ENCODE measurements at places on chromosomes 11 and 22. TPM values are rescaled to one million over a fixed set of nuclear protein-coding genes. Genes with fewer than 3 reads are reported as not detected.

DNA sequence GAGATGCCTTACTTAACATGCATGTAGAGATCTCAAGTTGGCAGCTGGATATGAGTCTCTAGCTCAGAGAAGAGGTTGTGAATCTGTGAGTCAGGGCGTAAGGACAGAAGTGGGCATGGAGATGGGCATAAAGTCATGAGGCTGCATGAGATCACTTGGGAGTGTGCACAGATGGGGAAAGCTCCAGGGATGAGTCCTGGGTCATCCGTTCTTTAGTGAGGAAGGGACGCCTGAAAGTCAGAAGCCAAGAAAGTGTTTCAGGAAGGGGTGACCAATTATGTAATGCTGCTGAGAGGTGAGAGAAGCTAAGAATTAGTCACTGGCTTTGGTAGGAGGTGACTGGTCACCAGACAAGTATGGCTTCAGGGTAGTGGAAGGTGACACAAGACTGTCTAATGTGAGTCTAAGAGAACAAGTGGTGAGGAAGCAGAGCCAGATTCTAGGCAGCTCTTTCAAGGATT is 6.7 kb downstream of the ACP2 start:
- peak; percentile 65 for ATAC-seq

- peak; percentile 25 for ATAC-seq
Observed at GRCh38 chr11:15965562-15966250, 390.6 kb downstream of the SOX6 start.

- no peak for ATAC-seq
Observed at GRCh38 chr11:60511393-60511792, 3.8 kb upstream of the MS4A13 start.

DNA sequence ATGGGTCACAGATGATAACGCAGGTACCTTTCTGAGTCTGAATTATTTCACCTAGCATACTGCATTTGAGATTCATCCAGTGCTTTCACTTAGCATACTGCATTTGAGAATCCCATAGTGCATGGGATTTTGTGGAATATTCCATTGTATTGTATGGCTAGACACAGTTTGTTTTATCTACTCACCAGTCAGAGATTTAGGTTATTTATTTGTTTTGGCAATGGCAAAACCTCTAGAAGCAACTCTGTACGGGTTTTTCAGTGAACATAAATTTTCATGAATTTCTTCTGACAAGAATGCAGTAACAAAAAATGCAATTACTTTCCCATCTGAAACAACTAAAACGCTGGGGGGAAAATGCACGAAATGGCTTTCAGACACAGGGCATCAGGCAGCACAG is 24.3 kb downstream of the SCN4B start:
- no peak for ATAC-seq

DNA sequence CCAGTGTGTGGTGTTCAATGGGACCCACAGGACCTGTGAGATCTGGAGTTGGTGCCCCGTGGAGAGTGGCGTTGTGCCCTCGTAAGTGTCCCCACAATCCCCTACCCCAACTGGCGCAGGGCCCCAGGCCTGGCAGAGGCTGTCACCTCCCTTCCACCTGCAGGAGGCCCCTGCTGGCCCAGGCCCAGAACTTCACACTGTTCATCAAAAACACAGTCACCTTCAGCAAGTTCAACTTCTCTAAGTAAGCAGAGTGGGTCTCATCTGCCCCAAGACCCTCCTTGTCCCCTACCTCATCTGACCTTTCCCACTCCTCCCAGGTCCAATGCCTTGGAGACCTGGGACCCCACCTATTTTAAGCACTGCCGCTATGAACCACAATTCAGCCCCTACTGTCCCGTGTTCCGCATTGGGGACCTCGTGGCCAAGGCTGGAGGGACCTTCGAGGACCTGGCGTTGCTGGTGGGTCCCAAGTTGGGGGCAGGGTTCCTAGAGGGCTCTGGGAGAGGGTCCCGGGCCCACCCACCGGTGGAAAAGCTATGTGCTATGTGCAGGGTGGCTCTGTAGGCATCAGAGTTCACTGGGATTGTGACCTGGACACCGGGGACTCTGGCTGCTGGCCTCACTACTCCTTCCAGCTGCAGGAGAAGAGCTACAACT is 8.1 kb downstream of the P2RX6 start:
- ATAC-seq = no peak

GRCh38 chr11:17314232-17314547 is 37.4 kb upstream of the NCR3LG1 start:
- ATAC-seq = no peak

- ATAC-seq = peak; percentile 42
Observed at GRCh38 chr11:130180491-130180890, 20.9 kb downstream of the ST14 start.

DNA sequence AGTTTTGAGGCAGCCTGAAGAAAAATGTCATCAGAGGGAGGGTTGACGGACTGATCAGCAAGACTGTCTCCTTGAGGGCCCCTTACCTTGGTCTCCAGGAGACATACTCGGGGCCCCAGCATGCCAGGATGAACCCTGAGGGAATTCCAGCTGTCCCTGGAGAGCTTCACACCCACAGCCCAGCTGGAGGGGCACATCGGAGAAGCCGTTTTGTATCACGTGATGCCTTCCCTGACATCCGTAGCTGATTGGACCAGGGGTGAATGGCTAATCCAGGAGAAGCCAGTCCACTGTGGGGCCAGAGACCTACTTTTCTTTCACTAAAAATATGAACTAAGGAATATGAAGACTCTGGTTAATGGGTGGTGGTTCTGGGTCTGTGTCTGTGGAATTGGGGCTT is 86.0 kb upstream of the TP53I11 start:
- no peak for ATAC-seq

Gene MUC6
- not detected for total RNA-seq

Gene ELFN2
- 0.24 TPM for total RNA-seq

DNA sequence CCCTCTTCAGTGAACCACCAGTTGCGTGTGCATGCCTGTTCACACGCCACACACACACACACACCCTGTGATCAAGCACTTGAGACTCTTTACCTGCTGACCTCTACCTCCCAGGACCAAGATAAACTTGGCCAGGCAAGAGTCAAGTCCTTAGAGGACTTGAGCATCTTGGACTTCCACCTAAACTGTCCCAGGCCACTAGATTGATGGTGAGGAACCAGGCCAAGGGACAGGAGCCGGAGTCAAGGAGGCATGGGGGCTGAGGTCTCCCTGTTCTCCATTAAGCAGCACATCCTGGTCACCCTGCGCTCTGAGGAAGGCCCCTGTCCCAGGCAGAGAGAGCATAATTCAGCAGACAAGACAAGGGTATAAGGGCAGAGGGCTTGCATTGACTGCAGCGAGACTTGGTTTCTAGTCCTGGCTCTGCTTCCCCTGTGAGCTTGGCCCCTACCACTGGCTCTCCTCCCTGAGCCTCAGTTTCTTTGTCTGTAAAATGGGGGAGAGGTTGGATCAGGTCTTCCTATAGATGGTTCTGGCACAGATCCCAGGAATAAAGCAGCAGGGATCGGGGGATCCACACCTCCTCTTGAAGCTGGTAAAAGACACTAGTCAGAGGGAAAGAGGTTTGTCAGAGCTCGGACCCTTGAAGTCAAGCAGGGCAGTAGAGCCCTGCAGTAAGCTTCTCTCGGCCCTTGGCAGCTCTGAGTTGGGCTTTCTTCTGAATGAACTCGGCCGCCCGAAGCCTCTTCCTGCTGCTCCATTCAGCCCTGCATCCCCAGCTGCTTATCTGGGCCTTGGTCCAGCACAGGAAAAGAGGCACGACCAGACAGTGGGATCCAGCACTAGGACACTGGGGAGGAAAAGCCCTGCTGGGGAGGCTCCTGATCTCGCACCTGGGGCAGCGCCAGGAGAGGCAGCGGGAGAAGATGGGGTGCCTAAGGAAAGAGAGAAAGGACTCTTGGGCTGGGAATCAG is 2.0 kb downstream of the CREB3L1 start:
- no peak for ATAC-seq

Gene SYT9
- total RNA-seq = not detected

DNA sequence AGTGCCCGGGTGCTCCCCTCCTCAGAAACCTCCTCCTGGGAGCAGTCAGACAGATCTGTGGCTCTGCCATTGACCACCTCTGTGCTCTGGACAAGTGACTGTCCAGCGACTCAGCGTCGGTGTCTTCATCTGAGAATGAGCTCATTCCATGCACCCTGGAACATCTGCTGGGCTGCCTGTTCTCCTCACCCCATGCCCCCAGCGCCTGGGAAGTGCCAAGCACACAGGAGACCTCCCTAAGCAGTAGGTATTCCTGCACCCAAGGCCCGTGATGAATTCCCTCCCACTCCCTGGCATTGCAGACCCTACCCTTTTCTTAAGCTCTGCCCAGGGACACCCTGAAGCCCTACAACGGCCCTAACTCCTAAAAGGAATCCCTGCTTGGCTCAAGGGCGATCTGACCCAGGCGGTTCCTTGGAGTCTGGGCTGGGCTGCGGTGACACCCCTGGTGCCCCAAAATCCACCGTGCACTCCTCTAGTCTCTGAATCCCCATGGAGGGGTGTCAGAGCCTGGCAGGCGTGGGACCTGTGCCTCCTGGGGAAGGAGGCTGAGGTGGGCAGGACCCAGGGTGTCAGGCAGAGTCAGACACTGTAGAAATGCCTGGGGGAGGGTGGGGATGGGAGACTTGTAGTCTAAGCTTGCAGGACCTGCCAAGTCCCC is 92.0 kb downstream of the CEP164 start:
- no peak for ATAC-seq

GRCh38 chr22:46866591-46866990 is 104.1 kb downstream of the TBC1D22A start:
- no peak for ATAC-seq

- ATAC-seq = no peak
Observed at GRCh38 chr11:120346233-120346632, 10.0 kb downstream of the ARHGEF12 start.

- no peak for ATAC-seq
Observed at GRCh38 chr22:25061605-25062376, 109.3 kb downstream of the KIAA1671 start.

Gene NEFH
- total RNA-seq = 2.9 TPM

Gene MCAT
- total RNA-seq = 18.2 TPM

DNA sequence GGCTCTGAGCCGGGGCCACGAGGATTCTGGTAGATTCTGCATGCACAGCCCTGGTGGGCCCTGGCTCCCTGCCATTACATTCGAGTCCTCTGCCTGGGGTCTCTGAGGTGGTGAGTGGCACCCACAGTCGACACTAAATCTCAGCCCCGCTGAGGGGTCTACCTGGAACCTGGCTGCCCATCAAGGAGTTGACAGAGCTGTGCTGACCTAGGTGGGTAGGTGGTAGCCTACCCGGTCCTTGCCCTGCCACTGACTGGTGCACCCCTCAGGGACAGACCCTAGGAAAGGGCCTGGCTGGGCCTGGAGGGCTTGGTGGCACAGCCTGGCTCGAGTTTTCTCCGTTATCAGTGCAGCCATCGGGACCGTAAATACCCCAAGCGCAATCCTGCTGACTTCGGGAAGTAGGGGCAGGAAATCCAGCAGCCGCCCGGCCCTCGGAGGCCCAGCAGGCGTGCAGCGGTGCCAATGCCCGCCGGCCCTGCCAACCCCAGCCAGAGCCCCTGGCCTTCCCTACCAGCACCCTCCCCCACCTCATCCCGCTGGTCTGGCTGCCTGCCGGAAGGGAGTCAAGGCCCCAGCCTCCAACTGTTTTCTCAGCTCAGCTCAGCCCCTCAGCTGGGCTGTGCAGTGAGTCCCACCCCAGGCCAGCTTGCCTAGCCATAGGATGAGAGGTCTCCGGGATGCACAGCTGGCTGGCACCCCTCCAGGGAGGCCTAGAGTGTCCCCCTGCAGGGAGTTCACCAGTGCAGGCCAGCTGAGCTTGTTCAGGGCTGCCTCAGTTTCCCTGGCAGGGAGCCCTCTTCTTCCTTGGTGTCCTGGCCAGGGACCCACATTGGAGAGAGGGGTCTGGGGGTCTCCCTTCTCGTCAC is 80.4 kb upstream of the KCNQ1OT1 start:
- no peak for ATAC-seq

DNA sequence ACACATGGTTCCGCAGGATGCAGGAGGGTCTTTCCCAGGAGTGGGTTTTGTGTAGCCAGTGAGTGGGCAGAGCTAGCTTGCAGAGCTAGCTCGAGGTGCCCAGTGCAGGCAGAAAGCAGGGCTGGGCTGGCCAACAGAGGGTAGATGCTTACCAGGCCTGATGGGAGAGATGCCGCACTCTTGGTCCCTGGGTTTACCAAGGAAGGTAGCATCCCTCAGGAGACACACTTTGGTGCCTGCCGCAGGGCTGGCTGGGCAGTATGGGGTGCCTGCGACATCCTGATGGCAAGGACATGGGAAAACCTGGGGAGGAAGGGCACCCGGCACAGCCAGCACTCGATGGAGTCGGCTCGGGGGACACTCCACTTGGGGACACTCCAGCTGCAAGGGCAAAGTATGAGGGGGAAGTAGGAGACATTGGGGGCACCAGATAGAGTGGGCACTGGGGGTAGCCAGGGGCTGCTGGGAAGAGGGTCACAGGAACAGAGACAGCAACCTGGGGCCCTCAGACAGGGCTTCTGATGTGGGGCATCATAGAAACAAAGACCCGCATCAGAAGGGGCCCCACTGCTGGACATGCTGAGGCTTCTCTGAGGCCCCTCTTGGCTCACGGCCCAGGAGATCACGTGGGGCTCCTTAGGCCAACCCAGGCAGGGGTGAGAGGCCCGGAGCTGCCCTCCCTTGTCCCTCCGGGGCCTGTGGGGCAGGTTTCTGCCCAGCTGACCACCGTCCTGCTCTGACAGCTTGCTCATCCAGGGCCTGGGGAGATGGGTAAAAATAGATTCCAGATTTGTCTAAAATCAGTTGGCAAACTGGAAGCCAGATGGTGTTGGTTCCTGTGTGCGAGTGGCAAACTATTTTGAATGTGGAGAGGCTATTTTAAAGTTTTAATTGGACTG is 89.8 kb downstream of the MORC2 start:
- no peak for ATAC-seq

Gene KCTD14
- not detected for total RNA-seq

Gene OR10A2
- total RNA-seq = not detected

- ATAC-seq = no peak
Observed at GRCh38 chr11:27129686-27130085, 89.1 kb downstream of the BBOX1 start.

DNA sequence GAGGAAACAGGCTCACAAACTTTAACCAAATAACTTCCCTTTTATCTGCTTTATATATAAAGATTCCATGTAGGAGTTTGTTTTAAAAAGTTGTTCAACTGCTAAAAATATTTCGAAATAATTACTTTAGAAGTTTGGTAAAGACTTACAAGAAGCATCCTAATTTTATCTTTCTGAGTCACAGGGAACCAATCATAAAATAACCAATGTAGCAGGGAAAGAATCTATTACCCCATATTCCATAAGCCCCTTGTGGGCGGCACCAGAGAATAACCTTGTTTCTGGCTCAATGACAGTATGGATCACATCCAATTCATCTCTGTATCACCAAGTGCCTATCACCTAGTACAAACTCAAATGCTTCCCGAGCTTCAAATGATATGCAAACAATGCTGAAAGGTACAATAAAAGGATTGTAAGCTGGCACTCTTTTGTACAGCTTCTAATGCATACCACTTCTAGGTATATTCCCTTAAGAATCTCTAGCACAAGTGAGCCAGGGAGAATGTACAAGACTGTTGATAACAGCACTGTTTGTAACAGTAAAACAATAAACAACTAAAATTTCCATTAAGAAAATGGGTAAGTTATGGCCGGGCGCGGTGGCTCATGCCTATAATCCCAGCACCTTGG is 158.4 kb downstream of the ATG16L2 start:
- no peak for ATAC-seq

Gene SLC25A18
- total RNA-seq = not detected
